Stimulated activated CD4-positive, alpha-beta T cell treated with anti-CD3 and anti-CD28 coated beads, Interleukin-4, amount 100 ng/mL, for 4 hours (primary cell): ENCODE measurements at places on chromosomes 16 and 17.

GRCh38 chr17:29048440-29049368, 5.8 kb downstream of the PIPOX start:
- no peak for DNase-seq

DNA sequence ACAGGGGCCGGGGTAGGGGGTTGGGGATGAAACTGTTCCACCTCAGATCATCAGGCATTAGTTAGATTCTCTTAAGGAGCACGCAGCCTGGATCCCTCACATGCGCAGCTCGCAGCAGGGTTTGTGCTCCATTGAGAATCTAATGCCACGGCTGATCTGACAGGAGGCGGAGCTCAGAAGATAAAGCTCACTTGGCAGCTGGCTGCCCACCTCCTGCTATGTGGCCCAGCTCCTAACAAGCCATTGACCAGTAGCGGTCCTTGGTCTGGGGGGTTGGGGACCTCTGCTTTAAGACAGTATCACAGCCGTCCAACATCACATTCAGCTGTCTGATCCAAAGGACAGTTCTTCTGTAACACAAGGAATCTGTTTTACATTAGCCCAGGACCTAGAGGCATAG, 62.5 kb downstream of the SLC39A11 start:
- DNase-seq: no peak

DNA sequence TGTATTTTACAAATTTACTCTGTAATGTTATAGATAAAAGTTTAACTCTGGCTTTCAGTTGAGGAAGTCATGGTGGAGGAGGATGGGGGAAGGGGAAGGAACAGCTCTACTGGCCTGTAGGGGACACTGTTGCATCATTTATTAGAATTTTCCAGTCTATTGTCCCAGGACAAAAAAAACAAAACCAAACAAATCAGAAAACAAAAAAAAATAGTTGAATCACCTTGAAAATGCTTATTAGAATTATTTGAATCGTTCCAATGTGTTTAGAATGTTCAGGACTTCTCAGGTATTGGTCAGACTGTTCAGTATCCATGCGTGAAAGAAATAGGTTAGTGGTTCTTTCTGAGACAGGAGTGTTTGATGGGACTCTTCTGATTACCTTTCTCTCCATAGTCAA, 242.0 kb downstream of the FTO start:
- DNase-seq: no peak

DNA sequence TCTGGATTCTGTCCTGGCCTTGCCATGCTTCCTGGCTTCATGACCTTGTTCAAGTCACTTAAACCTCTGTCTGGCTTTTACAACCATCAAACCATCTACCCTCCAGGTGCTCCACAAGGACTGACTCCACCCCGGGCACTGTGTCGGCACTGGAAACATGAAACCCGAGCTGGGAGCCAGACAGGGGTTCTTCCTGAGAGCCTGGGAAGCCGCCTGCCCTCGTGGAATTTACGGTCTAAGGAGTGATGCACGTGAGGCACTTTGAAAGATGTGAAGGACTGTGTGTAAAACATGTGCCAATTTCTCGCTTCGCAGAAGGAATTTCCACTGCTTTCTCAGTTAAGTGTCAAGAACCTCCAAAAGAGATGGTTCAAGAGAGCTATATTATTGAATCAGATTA, 11.6 kb downstream of the CDK5R1 start:
- DNase-seq: no peak

DNA sequence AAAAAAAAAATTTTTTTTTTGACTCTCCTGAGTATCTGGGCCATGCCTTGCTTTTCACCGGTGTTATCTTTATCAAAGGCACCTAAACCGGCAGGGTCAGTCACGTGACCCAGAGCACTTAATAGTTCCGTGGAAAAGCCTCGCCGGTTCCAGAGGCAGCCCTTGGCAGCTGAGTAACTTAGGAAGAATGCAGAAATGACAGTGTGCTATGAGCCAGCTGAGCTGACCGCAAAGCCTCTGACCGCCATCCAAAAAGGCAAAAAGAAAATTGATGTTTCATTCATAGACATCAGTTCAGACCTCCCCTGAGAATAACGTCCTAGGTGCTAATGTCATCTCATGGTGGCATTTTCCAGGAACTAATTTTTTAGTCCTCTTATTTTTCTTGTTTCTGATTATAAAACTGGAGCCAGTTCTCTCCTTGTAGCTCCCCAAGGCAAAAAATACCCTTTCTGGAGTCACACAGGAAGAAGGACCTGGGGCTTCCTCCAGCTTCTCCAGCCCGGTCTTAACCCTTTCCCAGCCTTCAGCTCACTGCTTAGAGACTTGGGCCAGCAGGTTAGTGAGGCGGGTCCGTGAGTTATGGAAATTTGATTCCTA, 122.6 kb downstream of the SOCS1 start:
- DNase-seq: no peak

GRCh38 chr16:64866021-64866420, 255.8 kb downstream of the CDH11 start:
- no peak for DNase-seq

GRCh38 chr16:48525201-48526057, 84.6 kb downstream of the N4BP1 start:
- no peak for DNase-seq

GRCh38 chr16:8751481-8752311, 45.7 kb downstream of the TMEM186 start:
- no peak for DNase-seq

DNA sequence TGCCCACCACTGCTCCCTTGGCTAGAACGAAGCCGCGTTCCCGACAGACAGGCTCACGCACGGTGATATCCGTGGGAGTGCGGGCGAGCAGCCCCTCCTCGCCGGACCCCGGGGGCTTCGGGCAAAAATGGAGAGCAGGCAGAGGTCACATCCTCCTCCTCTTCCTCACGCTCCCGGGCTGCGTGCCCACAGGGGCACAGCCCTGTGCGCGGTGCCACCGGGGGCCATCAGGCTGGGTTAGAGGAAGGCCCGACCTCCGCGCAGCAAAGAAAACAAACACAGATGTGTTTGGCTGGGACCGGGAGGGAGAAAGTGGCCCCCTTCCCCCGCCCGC, 519 bp upstream of the NTN1 start:
- DNase-seq: no peak

DNA sequence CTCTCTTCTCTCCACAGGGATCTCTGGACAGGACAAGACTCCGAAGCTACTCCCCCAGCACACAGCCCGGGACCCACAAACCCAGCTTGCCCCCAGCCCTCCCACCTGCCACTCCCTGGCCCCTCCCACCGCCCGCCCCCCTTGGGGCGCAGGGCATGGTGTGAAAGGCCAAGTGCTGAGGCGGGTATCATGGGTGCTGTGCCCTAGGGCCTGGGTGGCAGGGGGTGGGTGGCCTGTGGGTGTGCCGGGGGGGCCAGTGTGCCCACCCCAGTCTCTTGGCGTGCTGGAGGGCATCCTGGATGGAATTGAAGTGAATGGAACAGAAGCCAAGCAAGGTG, 11.4 kb downstream of the THRA start:
- DNase-seq: no peak

DNA sequence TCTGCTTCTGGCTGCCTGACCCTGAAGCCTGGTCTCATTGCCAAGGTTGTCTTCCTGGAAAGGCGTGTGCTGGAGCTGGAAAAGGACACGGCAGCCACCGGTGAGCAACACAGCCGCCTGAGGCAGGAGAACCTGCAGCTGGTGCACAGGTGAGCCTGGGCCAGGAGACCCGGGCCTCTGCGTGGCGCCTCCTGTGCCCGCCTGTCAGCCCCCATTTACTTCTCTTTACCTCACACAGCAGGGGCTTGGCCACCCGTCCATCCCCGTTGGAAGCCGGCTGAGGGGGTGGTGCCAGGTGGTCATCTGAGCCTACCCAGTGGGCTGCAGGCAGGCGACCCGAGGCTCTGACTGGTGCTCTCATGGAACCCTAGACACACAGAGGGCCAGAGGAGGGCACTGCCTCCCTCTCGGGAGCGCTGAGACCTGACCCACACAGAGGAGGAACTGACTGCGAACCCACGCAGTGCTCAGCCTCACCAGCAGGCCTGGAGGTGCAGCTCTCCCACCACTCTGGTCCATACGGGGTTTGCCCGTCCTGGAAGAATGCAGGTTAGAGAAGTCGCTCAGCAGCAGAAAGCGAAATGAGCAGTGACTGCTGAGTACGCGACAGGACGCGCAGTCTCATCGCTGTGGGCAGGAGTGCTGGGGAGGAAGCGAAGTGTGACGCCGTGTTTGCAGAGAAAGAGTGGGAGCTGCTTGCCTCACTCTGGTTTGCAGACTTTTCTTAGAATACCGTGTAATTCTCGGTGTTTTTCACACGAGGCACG, 21.9 kb upstream of the CAPN15 start:
- no peak for DNase-seq

DNA sequence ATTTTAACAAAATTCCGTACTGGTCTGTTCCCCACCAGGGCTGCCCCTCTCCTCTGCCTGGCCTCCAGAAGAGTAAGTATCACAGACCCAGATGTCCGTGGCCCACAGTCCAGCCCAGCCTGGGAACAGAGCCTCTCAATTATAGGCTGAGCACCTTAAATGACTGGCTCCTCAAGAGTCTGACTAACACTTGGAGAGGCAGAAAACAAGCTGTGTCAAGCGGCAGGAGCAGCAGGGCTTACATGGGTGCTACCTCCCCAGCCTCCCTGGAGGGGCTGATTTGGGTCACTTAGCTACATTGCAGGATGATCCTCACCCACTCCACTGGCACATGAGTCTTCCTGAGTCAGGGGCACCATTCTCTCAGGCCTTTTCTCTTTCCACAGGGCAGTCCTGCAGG, 209.7 kb downstream of the COPRS start:
- no peak for DNase-seq

DNA sequence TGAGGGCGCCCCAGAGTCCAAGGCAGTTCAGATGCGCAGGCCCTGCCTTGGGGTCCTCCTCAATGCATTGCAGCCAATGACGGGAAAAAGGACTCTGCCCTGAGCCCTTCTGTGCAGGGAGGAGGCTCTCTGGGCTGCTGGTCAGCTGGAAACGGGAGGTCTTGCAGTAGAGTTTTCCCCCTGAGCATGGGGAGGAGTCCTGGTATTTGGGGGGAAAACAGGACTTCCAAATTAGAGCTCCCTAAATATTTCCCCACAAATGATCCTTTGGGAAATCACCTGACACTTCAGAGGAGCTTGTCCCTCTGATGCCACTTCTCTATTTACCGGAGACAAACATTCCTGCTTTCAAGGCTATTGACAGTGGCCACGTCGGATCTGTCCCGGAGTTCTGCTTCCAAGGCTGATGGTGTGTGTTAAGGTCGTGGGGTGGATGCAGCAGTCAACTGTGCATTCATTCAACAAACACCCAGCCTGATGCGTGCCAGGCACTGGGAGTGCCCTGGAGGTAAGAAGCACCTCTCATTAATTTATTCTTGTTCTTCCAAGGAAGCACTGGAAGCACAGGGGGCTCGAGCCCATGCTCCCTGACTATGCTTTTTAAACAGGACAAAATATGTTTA, 73.0 kb upstream of the DNAH17 start:
- no peak for DNase-seq

- no peak for DNase-seq
These were observed 122.9 kb downstream of the SDK2 start for GRCh38 chr17:73521376-73521775.

GRCh38 chr16:79997257-79997656, 396.7 kb upstream of the MAF start:
- DNase-seq: no peak

- DNase-seq: no peak
These were observed 232.1 kb downstream of the MRTFB start for GRCh38 chr16:14303182-14303618.

DNA sequence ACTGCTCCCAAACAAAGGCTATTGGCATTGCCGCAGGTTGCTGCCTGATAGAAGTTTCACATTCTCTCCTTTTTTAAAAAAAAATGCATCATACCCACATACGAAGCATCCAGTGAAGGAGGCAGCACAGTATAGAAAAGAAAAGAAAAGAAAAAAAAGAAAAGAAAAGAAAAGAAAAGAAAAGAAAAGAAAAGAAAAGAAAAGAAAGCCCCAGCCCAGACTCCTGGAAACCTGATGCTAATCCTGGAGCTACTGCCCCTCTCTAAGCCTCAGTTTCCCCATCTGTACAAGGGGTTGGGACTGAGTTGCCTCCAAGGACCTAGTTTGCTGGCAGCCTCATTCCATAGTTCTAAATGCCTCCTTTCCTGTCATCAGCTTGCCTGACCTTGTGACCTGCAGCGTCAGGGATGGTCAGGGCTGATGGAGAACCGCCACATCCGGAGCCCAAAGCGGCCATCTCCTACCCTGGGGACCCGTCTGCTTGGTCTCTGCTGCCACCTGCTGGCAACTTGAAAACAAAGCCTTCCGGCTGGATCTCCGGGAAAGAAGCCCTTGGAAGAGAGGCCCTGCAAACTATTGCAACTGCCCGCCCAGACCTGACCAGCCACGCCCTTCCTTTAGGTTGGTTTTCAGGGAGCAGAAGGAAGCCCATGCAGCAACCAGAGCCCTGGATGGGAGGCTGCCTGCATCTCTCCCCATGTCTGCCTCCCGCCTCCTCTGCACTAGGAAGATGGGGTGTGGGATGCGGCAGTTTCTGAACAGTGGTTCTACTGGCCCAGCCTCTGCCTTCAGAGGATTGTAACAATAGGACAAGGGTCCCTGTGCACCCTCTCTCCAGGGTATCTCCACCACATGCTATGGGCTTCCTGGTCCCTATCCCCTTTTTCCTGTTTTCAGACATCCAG, 13.0 kb downstream of the AIPL1 start:
- DNase-seq: peak; percentile 73

DNA sequence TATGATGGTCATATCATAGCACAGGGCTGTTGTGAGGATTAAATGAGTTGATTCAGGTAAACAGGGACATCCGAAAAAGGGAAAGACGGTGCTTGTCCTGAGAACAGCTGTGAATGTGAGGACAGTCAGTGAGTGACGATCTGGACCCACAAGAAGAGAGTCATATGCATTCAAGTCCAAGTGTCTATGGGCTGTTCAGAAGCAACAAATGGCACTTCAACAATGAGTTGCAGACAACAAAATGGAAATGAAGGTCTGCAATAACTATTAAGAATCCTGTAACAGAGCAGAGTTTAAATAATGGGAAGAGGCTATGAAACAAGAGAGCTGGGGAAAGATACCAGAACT, 100.3 kb downstream of the ADCY9 start:
- no peak for DNase-seq

DNA sequence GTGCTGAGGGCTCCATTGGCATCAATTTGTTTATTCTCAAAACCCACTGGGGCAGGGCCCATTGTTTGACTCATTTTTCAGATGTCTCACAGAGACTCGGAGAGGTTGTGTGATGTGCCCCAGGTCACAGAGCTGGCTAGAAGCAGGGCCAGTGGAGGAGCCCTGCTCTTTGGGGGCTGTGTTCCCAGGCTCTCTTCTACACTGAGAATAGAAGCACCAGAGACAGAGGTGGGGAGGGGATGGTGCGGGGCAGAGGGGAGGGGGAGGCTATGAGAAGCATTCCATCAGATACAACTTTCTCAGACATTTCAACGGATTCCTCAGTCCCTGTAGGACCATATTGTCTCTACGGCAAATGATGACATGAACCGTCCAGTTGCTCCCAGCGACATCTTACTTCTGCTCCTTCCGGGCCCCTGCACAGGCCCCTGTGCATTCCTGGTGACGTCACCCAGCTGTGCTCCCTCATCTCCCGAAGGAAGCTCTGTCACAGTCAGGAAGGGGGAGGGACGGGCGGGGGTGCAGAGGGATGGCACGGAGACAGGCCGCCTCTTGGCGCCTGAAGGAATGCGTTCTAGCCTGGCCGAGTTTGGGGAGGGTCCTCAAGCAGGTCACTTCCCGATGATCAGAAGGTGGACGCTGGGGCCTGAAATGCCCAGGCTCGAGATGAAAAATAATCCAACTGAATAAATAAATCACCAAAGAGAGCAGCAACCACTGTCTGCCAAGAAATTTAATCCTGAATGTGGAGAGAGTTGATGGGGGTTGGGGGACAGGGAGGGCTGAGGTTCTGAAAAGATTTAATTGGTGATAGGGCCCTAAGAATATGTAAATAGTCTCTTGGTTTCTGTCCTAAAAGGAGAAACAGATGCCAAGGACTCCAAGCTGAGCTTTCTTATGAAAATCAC, 114.1 kb downstream of the NOG start:
- DNase-seq: no peak
